ENCODE measurements at places on chromosomes 4 and X.

DNA sequence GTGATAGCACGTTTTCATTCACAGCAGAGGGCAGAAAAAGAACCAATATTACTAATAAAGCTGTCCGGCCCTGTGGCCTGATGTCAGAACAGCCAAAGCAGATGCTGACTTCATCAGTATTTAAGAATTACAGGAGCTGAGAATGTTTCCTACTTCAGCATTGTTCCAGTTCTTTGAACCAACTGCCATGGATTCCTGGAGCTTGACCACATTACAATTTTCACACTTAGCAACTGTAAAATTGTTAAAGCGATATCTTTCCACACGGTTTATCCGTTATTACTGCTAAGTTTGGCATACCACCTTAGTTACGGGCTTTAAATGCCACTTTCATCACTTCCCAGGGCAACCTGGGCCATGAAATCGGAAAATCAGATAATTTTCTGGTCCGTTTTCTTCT lies 118.2 kb downstream of the EPHA5 start:
- no peak for DNase-seq

DNA sequence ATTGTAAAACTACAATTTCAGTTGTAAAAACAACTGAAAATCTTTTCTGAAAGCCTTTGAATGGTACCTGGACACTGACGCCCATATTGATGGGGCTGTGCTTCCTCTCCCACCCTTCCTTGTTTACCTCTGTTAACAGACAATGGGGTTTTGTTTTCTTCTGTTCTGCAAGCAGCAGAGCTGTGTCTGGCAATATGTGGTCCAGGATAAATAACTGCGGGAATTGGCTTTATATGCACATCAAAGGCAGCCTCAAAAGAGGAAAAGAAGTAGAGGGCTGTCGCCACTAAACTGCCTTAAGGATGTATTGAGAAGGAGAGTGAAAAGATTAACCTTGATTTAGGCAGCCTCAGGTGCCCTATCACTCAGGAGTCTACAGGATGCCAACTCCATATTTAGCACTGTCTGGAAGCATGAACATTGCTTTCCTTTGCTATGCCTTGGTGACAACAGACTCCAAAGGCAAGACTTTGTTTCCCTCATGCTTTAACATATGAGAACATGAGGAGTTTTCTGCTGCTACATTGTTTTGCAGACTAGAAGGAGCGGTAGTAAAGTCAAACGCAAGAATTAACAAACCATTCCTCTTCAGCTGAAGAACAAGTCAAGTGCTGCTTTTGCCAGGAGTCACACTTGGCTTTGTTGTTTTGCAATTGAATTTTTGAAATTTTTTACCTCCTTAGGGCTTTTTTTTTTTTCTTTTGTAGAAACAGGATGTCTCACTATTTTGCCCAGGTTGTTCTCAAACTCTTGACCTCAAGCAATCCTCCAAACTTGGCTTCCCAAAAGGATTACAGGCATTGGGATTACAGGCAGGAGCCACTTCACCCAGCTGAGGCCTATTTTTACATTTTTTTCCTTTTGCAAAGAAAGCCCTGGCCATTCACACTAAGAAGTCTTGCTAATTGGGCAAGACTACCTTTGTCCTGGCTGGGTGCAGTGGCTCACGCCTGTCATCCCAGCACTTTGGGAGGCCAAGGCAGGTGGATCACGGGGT lies 3.0 kb downstream of the IL21 start:
- DNase-seq: no peak

DNA sequence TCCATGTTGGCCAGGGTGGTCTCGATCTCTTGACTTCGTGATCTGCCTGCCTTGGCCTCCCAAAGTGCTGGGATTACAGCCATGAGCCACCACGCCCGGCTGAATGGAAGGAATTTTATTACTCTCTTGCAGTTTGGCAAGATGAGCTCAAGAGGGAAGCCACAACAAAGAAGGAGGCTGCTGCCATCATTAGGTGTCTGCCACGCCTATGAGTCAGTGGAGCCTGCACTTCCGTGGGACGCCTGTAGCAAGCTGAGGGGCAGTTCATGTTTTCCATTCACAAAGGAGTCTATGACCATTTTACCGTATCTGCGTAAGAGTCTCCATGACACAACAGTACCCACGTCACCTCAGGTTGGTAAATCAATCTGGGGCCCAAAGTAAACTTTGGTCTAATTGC lies 51.2 kb upstream of the CHRNA9 start:
- no peak for DNase-seq

GRCh38 chr4:175927121-175927520 lies 115.1 kb upstream of the GPM6A start:
- no peak for DNase-seq

- DNase-seq: no peak
Measured at GRCh38 chr4:67603310-67604028, 44.9 kb downstream of the STAP1 start.

- no peak for DNase-seq
Measured at GRCh38 chr4:152700151-152700550, 20.4 kb upstream of the TMEM154 start.

DNA sequence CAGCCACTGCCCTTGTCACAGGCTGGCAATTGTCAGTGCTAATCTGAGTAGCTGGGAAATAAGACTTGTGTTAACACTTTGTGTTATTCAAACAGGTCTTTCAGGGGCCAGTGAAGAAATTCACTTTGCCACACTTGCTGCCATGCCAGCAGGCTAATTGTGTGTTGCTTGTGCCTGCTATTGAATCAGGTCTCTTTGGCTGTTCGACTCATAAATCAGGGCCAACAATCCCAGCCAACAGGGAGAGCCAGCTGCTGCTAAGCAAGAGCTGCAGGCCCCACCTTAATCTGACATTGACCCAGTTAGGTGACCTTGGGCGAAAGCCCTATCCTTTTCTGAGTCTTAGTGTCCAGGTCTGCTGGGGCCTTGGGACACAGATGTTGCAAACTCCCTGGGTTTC lies 28.1 kb upstream of the MAMLD1 start:
- DNase-seq: no peak

- no peak for DNase-seq
Measured at GRCh38 chr4:55255179-55255578, 90.9 kb upstream of the SRD5A3 start.

GRCh38 chr4:159516556-159517140 lies 413.8 kb downstream of the RAPGEF2 start:
- DNase-seq: no peak

GRCh38 chr4:52554612-52555355 lies 104.3 kb downstream of the USP46 start:
- DNase-seq: no peak

GRCh38 chr4:154719087-154719486 lies 24.7 kb upstream of the LRAT start:
- peak; percentile 60 for DNase-seq

DNA sequence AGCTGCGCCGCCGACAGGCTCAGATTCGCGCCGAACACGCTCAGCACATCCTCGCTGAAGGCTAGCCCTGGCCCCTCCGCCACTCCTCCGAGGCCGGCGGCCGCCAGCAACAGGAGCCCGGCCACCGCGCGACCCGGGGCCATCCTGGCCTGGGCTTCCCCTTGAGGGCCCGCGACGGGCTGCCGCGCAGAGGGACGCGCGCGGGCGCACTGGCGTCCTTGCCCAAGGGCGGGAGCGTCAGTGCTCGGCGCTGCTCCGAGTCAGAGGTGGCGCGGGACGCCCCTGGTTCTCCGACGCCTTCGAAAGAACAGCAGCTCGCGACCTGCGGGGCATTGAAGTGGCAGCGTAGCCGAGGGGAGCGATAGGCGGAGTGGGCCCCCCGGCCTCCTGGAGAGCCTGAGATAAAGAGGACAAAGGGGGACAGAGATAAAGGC lies 745 bp downstream of the SLC39A8 start:
- DNase-seq: no peak

DNA sequence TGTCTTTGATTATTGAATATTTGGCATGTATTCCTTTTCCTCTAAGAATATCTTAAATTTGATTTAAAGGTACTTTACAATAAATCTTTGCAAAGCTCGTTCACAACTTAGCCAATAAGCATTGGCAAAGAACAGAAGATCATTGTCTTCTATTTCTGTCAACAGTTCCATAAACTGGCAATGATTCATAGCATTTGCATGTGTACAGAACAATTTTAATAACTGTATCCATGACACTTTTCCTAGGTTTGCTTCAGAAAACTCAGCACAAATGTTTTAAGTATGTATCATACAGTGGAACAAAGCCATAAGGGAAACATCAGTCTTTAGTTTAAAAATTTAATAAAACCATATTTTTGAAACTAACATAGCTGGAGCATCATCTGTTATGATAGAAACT lies 462.7 kb upstream of the RPS6KA3 start:
- no peak for DNase-seq

DNA sequence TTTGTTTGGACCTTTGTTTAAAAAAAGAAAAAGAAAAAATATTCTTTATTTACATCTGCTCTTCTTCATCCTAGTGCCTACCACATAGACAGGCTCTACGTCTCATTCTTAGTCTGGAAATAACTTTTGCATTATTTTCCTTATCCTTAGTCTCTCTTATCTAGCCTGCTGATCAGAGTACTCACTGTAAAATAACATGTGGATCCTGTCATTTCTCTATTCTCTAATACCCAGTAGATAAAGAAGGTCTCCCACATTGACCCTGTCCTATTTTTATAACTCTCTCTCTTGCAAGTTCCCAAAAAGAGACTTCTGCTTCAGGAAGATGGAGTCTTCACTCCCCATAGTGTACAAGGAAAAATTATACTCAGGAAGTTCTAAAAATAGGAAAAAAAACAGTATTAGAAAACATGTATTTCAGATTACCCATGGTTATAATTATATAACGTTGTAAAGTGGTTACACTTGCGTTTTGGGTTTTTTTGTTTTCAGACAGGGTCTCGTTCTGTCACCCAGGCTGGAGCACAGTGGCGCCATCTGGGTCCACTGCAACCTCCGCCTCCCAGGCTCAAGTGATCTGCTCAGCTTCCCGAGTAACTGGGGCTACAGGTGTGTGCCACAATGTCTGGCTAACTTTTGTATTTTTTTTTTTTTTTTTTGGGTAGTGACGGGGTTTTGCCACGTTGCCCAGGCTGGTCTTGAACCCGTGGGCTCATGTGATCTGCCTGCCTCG lies 23.8 kb downstream of the ZFX start:
- no peak for DNase-seq

DNA sequence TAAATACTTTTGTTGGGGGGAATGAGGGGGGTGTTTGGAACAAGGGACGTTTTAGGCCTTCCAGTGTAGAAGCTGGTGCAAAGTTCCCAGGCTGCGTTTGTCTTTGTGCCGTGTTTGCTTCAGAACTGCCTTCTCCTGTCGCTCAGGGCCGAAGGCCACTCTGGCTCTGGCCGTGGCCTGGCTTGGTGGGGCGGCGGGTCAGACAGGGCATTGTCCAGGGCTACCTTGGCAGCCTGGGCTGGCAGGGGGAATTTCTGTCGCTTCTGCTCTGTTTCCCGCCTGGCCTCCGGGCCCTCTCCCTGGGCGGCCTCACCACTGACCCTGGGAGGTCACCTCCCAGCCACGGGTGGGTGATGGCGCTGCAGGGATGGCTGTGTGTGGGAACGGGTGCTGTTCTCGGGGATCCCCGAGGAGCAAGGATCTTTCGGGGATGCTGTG lies 140.0 kb downstream of the COL4A6 start:
- DNase-seq: no peak

DNA sequence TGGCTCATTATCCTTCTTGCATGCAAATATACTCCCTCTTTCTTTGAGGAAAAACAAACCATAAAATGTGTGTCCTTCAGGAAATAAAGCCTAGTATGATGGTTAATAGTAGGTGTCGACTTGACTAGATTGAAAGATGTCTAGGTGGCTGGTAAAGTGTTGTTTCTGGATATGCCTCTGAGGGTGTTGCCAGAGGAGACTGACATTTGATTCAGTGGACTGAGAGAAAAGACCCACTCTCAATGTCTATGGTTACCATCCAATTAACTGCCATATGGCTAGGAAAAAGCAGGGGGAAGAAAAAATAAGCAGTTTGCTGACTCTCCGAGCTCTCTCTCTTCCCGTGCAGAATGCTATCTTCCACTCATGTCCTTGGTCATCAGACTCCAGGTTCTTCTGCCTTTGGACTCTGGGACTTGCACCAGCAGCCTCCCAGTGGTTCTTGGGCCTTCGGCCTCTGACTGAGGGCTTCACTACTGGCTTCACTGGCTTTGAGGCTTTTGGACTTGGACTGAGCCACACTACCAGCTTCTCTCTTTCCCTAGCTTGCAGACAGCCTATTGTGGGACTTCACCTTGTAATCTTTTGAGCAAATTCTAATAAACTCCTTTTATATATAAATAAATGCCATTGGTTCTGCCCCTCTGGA lies 532.1 kb upstream of the HTR2C start:
- DNase-seq: no peak

DNA sequence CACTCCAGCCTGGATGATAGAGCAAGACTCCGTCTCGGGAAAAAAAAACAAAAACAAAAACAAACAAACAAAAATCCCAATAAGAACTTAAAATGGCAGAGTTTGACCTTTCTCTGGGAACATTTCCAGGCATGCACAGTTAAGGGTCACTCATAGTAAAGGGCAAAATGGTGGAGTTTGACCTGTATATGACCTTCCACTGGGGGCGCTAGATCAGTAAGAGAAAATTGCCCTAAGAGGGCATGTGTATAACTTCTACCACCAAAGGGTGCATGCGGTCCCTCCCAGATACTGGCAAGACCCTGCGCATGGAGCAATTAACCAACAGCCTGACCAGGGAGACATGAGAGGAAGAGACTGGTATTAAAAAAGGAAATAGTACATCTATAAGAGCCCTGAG lies 177.2 kb downstream of the MOSPD2 start:
- DNase-seq: no peak

GRCh38 chr4:129146639-129147038 lies 50.7 kb downstream of the C4orf33 start:
- no peak for DNase-seq

DNA sequence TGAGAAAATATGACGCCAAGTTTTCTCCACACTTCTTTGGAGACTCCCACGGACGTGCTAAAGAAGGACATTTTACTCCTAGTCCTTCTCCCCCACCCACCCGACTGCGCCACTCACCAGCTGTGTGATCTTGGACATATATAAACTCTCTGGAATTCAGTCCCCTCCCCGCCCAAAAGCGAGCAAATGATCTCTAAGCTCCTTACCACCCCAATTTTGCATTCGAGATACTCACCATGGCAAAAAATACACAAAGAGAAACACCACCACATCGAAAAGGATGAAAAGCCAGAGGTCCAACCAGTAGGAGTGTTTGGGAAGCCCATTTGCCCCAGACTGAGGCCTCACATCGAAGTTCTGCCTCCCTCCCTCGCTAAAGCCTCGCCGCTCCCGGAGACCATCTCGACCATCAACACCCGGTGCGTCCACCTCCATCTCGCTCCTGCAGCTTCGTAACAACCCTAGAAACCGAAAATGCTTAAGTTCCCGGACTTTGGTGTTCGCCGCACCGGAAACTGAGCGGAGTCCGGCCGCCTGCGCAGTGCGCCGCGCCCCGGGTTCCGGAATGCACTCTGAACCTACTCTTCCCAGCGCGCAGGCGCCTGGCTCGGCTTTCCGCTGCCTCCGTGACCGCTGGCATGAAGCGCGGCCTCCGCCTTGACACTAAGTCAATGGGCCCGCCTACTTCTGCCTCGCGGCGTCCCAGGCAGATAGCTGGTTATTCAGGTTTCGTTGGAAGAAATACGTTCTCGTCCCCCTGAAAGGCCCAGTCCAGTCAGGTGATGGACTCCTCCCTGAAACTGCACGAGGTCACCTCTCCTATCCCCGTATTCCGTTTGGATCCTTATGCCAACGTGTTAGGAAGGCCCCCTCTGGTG lies 21.6 kb downstream of the FABP2 start:
- no peak for DNase-seq

- DNase-seq: no peak
Measured at GRCh38 chr4:29756966-29757365, 963.2 kb upstream of the PCDH7 start.
